ENCODE measurements at places on chromosomes 13 and 19.

DNA sequence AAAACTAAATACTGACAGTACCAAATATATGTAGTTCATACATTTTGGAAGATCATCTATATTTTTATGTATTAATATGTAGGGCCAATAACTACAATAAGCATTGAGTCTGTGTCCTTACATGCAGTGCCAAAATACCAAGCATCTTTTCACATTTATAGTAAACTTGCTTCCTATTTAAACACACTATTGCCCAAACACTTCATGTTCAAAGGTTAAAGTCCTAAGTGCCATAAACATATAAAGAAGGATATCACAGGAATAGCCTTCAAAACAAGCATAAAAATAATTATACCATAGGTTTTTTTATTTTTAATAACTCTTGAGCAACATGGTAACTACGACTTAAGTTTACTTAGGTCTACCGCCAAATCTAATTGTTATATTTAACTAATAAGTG is 27.1 kb downstream of the EXOSC8 start:
- no peak for DNase-seq

DNA sequence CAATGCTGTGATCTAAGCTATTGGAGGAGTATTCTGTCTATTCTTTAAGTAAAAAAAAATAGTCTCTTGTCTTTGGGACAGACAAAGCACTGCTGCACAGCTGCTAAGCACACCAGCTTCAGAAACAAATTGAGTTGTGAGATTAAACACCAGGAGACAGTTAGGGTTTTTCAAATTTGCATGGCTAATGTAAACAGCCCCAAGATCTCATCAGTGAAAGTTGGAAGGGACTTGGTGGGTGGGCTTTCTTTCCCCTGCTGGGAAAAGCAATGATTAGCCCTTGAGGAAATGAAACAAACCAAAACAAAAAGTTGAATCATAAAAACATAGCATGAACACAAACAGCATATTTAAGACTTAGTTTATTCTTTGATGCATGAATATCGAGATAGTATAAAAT is 143.6 kb upstream of the SLITRK1 start:
- DNase-seq, result no peak

- DNase-seq, result no peak
These were observed 87.6 kb upstream of the SLC15A1 start for GRCh38 chr13:98839856-98840769.

GRCh38 chr13:77213644-77214043 is 113.2 kb downstream of the MYCBP2 start:
- DNase-seq, result no peak

- DNase-seq, result no peak
These were observed 1031.0 kb upstream of the PCDH9 start for GRCh38 chr13:68261105-68261504.

GRCh38 chr13:23695711-23696464 is 125.7 kb downstream of the TNFRSF19 start:
- peak; percentile 45 for DNase-seq

DNA sequence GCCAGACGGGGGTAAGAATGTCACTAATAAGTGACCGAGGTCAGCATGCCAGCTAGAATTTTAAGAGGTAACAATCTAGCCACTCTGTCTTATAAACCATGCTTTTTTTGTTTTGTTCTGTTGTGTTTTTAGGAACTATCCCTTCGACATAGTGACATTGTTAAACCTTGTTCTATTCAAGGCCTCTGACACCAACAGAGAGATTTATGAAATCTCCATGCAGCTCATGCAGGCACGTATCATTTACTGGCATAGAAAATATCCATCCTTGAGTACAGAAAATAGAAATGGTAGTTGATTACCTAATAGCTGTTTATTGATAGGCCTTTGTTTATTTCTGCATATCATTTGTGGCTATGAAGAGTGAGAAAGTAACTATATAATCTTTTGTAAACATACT is 113.4 kb downstream of the ZAR1L start:
- no peak for DNase-seq

DNA sequence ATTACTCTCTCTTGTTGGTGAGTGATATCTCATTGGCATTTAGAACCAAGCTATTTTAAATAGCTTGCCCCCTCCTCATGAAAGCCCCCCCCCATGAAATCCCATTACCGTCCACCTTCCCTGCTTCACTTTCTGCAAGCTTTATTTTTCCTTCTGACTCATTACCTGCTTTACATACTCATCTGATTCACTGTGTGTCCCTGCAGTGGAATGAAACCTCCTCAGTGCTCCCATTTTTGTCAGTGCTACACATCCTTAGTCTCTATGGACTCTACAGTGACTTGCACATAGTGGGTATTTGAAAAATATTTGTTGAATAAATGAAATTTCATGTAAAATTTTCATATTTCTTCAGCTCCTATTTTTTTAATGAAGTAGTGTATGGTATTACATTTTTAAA is 62.3 kb downstream of the DOCK9 start:
- no peak for DNase-seq

DNA sequence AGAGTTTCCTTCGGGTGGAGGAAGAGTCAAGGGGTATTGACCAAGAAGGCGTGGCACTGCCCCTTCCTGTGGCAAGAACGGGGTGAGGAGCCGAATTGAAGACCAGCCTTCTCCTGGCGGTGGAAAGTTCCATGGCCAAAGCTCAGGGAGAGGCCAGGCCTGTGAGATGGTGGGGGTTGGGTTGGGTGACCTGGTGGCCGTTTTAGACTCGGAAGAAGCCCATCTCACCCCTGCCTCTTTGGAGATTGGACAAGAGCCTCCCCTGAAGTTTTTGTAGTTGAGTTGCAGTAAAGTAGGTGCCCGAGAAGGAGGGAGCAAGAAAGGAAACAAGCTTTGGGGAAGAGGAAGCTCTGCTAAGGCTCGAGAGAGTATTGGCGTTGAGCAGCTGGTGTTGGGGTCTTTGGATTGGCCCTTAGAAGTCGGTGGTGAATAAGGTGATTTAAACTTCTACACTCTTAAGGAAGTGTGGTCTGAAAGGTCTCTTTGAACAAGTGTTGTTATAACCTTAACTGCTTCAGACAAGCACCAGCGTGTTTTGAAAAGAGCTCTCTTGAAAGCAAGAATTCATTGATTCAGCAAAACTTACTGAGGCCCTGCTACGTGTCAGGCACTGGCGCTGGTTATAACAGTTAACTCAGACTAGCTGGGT is 964 bp downstream of the SPINT2 start:
- no peak for DNase-seq

- no peak for DNase-seq
These were observed 75.1 kb downstream of the COL4A2 start for GRCh38 chr13:110382229-110382628.

DNA sequence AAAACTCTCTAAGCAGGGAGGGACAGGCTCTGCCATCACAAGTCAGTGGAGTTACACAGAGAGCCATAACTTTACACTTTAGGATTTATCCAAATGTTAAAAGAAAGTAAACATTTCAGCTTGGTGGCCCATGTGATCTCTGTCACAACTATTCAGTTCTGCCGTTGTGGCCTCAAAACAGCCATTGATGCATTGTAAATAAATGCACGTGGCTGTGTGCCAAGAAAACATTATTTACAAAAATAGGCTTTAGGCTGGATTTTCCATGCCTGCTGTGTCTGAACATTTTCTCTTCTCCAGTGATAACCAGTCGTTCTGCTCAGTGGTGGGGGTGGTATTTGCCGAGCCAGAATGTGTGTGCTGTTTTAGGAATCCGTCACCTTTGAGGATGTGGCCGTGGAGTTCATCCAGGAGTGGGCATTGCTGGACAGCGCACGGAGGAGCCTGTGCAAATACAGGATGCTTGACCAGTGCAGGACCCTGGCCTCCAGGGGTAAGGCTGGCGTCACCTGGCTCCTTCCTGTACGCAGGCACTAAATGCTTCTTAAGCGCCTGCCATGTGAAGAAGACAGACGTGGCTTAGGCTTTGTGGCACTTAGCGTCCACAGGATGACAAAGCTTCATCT is 4.9 kb downstream of the ZNF333 start:
- no peak for DNase-seq

DNA sequence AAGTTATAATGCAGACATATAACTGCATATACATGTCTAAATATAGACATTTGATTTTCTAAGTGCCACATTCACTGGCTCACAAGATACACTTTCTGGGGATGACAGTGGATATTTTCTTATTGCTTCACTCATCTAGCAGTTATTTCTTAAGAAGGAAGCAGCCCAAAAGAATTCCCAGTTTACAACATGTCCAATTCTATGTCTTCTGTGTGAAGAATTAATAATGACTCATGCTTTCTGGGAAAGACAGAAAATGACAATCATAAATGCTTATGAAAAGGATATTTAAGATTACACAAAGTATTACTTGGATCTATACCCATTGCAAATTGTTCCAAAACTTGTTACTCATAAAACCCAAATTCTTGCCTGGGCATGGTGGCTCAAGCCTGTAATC is 543.4 kb downstream of the SUCLA2 start:
- DNase-seq, result no peak

- no peak for DNase-seq
These were observed 6.3 kb upstream of the F10 start for GRCh38 chr13:113116206-113116800.

- DNase-seq, result no peak
These were observed 682 bp downstream of the PIK3R2 start for GRCh38 chr19:18153556-18154134.

GRCh38 chr19:51719251-51719988 is 4.4 kb downstream of the HAS1 start:
- DNase-seq, result no peak

- no peak for DNase-seq
These were observed 31.1 kb downstream of the AP1M1 start for GRCh38 chr19:16228637-16229321.

GRCh38 chr13:20301403-20302071 is 69.4 kb upstream of the GJB6 start:
- DNase-seq, result no peak

DNA sequence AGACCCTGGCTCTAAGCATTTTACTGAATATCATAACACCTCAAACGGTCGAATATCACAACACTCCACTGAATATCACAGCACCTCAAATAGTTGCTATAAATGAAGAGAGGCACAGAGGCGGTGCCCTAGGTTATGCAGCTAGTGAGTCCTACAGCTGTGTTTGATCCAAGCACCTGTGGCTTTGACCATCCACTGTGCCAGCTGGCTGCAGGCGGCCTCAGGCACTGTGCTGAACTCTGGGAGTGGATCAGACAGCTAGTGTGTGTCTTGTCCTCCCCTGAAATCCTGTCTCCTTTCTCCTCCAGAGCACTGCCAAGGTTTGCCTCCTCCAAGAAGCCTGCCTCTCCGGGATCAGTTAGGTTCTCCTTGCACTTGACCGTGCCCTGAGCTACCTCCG is 7.3 kb downstream of the NOSIP start:
- DNase-seq, result no peak

GRCh38 chr19:18349524-18350128 is 9.2 kb downstream of the PGPEP1 start:
- no peak for DNase-seq

DNA sequence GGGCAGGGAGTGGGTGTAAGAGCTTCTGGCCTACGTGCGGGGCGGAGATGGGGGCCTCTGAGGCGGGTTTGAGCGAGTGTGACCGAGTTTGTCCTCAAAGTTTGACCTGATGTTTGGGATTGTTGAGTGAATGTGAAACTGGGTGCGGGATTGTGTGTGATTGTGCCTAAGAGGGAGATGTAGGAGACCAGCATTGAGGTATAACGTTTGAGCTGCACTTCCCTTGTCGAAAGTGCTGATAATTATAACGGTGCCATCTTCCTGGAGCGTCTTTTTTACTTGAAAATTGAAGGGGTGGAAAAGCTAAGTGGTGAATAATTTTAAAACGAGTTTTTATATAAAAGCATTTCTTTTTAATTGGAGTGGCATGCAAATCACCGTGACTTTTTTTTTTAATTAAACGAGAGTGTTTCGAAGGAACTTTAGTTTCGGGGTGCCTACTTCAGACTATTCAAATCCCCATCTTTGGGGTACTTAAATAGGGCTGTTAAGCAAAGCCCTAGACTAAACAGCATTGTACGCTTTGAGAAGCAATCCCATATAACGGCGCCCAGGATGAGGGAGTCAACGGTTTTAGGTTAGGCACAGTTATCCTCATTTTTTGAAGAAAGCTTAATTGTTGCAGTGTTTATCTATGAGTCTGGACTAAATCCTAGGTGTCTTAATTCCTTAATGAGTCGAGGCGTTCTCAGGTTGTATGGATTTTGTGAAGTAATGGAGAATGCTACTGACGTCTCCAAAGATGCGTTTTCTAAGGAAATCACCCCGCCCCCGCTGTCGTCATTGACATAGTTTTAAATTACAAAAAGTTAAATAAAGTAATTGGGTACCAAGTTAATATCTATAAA is 594 bp downstream of the ZNF146 start:
- no peak for DNase-seq

DNA sequence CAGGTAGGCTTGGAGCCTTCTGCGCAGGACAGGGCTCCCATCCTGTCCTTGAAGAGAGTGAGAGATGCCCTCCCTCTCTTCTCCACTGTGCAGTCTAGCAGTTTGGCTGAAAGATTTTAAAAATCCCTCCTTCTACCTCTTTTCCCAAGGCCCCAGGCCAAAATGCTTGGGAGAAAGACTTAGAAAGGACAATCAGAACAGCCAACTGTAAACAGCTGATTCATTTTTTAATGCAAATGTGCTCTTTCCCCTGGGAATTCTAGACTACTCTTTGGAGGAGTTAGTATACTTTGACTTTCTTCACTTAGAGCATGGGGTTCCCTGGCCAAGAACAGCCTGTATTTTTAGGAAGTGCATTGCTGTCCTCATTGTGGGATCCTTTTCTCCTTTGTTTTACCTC is 398.9 kb downstream of the GPC6 start:
- DNase-seq, result no peak

- no peak for DNase-seq
These were observed 322.4 kb downstream of the OLFM4 start for GRCh38 chr13:53351021-53351420.

DNA sequence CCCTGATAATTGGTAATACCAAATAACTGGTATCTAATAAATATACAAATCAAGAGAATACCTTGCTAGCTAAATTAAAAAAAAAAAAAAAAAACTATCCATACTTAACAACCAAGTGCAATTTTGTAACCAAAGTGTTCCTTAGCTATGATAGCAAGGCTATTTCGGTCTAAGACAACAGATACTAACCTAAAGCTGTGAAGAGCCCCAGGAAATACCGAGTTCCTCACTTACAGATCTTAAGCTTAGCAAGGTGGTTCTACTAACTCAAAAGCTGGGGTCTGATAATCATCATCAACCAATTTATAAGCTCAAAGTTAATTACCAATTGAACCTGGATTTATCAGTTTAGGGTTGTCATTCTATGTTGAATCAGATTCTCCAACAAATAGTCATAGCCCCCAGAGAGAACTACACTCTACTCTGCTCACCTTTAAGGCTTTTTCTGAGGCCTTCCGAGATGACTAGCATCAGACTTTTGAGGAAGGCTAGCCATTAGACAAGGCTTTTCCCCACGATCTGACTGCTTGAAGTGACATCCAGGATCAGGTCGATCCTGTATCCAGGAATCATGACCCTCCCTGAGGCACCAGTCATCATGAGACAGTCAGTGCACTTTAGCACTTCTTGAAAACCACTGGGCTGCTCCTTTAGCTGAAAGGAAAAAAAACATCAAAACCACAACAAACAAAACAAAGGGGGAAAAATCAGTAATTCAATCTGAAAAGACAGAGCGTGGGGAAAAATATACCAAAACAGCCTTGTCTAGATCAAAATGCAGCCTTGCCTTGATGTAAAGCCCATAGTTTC is 31.9 kb downstream of the INTS6 start:
- no peak for DNase-seq
